Spinal cord (tissue), 10 donors: ENCODE measurements at places on chromosomes 5 and 9.

DNA sequence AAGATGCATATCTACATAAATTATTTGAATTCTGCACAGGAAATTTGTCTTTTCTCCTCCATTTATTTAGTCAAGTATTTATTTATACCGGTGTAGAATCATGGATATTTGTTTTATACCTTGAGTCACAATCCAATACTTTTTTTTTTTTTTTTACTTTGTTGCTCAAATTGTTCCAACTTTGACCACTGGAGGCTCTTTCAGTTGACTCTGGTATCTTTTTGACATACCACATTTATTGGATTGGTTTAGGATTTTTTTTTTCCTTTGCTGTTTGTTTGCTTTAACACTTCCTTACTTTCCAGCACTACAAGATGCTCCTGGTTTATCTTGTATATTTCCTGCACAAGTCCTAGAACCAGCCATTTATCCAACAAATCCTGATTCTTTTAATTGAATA is 543.1 kb upstream of the RIOK2 start:
- no peak for DNase-seq

DNA sequence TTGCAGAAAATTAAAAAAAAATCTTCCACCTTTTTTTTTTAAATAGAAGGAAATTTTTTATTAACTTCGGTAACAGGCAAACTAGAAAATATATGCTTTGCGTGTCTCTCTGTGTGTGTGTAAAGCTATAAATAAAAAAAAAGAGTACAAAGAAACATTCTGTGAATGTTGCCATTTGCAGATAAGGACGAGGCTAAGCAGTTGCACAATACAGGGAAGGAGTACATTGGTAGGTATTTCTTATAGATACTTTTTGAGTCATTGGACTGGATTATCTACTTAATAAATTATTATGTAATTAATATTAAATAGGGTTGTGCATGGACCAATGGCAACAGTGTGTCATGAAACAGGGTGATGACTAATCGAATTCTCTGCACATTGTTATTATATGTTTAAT is 102.4 kb downstream of the CAMK4 start:
- no peak for DNase-seq

DNA sequence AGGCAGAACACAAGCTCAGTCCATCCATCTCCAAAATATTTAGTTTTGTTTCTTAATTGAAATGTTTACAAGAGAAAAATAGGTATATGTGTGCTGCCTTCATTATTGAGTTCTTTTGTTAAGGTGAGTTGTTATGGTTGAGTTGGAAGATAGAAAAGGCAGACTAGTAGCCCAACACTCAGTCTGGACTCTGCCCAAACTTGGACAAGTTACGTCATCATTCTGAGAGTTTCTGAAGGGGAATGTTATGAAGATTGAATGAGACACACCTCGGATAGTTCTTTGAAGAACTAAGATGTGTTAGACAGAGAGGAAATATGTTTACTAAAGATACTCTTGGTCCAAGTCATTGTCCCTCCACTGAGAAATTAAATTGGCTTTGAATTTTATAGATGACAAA is 245.5 kb downstream of the KCTD16 start:
- no peak for DNase-seq

GRCh38 chr5:24747327-24747726 is 102.5 kb upstream of the CDH10 start:
- DNase-seq: no peak

DNA sequence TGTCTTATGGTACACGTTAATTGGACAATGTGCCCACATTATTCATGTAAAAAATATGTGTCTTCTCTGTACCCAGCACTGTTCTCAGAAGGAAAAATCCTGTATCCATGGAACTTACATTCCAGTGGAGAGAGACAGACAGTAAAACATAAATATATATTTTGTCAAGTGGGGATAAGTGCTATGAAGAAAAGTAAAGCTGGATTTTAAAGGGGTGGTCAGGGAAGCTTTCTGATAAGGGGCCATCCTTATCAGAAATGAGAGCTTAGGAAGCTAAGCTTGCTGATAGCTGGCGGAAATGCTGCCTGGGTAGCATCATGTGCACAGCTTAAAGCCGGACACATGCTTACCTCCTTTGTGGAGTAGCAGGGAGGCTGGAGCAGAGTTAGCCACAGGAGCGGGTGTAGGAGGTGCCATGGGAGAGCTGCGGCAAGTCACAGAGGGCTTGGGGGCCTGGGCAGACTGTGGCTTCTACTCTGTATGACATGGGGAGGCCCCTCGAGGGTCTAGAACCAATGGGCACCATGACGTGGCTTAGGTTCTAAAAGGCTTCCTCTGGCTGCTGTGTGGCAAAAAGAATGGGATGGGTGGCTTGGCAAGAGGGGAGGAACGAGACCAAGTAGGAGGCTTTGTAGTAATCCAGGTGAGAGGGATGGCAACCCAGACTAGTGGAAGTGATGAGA is 141.7 kb downstream of the FGF1 start:
- no peak for DNase-seq
